ENCODE measurements at places on chromosomes 16 and 17. TPM values are rescaled to one million over a fixed set of nuclear protein-coding genes. Genes with fewer than 3 reads are reported as not detected.

Gene BIRC5
- total RNA-seq: 11.5 TPM

Gene HAPSTR1
- 112 TPM for total RNA-seq

Gene EPX
- not detected for total RNA-seq

Gene WNT9B
- total RNA-seq: 1.2 TPM

Gene PRSS33
- total RNA-seq: not detected

Gene KRT40
- total RNA-seq: not detected

Gene SRCIN1
- 33.7 TPM for total RNA-seq

Gene ZNF469
- total RNA-seq: 1.4 TPM

Gene SCGB1C2
- total RNA-seq: not detected

Gene GLIS2
- total RNA-seq: 5.8 TPM

Gene CA10
- total RNA-seq: 93.2 TPM

Gene HBM
- total RNA-seq: 31.1 TPM

Gene ACBD4
- 3.5 TPM for total RNA-seq

Gene AMZ2
- total RNA-seq: 81.0 TPM

Gene CCL8
- not detected for total RNA-seq

Gene HS3ST6
- not detected for total RNA-seq

Gene CRYM
- 17.1 TPM for total RNA-seq

Gene TNFRSF13B
- not detected for total RNA-seq

Gene MLYCD
- total RNA-seq: 5.5 TPM

Gene TEKT5
- 1.2 TPM for total RNA-seq

Gene PSKH1
- 11.8 TPM for total RNA-seq

Gene WFDC1
- total RNA-seq: 7.6 TPM

Gene KLHL11
- 76.6 TPM for total RNA-seq

Gene TOX3
- 15.9 TPM for total RNA-seq

Gene NTN1
- 24.2 TPM for total RNA-seq

Gene KRTAP3-1
- total RNA-seq: not detected

Gene KIF19
- 2.3 TPM for total RNA-seq

Gene PLEKHM1
- total RNA-seq: 18.9 TPM

Gene GDE1
- 62.1 TPM for total RNA-seq

Gene CACNG5
- total RNA-seq: 12.2 TPM

Gene CDC27
- total RNA-seq: 103 TPM

Gene CDH11
- 215 TPM for total RNA-seq

Gene TRAF4
- 39.7 TPM for total RNA-seq

Gene HCRT
- total RNA-seq: 1.6 TPM

Gene SYCE1L
- 2.1 TPM for total RNA-seq

Gene HYDIN
- total RNA-seq: 48.7 TPM

Gene TSPAN10
- total RNA-seq: 0.23 TPM

Gene TEKT3
- total RNA-seq: 1.4 TPM

Gene CES4A
- total RNA-seq: 9.2 TPM

Gene OMG
- total RNA-seq: 45.4 TPM

Gene MPP3
- total RNA-seq: 29.8 TPM

Gene SMIM22
- not detected for total RNA-seq

Gene HIC1
- 4.2 TPM for total RNA-seq

Gene KRTAP2-3
- total RNA-seq: not detected

Gene TMEM219
- total RNA-seq: 35.1 TPM

Gene CALB2
- total RNA-seq: 208 TPM

Gene PRAC1
- not detected for total RNA-seq

Gene FTSJ3
- total RNA-seq: 29.3 TPM

Gene HLF
- total RNA-seq: 11.1 TPM

Gene CDC6
- 4.8 TPM for total RNA-seq

Gene GNAO1
- 155 TPM for total RNA-seq

Gene ZP2
- 0.23 TPM for total RNA-seq

Gene KRT33B
- not detected for total RNA-seq

Gene NATD1
- 1.6 TPM for total RNA-seq

Gene ARHGAP44
- 19.1 TPM for total RNA-seq

Gene XPO6
- 94.6 TPM for total RNA-seq
